NCI-H69 (cell line): ENCODE measurements at places on chromosomes 3 and 15.

DNA sequence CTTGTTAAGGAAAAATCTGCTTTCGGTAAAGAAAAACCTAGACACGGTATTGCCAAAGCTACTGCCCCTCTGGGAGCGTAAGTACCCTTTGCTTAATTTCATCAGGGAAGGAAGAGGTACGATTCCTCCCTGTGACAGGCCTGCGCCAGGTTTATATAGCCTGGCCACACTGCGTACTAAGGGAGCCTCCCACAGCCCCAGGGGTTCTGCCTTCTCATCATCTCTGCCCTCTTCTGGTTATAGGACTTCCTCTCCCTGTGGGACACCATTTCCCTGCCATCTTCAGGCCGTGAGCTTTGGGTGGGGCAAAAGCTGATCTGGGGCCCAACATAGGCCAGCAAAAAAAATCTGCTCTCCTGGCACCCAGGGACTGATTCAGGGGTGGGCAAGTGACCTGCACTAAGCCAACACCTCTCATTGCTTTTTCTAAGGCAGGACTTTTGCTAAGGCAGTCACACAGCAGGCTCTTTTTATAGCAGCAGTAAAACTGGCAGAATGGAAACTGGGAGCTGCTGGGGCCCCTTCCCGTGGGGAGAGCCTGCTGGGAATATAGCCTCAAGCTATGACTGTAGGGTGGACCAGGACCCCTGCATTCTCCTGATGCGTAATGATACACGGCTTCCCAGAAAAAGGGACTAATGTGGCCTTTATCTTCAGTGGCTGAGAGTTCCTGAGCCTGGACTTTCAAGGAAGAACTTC, 76.2 kb downstream of the PRICKLE2 start:
- DNase-seq: peak; percentile 88

- DNase-seq: no peak
These were observed 36.2 kb downstream of the CDCP1 start for GRCh38 chr3:45109771-45110508.

DNA sequence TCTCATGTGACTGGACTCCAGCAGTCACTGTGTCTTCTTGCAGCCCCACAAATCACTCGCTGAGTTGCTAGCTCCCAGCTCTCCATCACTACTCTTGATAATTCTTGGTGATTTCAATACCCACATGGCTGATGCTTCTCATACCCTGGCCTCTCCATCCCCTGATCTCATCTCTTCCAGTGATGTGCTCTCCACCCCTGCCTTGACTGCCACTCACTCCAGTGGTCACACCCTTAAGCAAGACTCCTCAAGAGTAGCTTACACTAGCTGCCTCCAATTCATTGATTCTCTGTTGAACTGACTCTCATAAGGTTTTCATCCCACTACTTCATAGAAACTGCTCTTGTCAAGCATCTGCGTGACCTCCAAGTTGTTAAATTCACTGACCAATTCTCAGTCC, 837 bp downstream of the GRK7 start:
- DNase-seq: no peak

- DNase-seq: no peak
These were observed 12.6 kb downstream of the LIMD1 start for GRCh38 chr3:45606991-45607712.

DNA sequence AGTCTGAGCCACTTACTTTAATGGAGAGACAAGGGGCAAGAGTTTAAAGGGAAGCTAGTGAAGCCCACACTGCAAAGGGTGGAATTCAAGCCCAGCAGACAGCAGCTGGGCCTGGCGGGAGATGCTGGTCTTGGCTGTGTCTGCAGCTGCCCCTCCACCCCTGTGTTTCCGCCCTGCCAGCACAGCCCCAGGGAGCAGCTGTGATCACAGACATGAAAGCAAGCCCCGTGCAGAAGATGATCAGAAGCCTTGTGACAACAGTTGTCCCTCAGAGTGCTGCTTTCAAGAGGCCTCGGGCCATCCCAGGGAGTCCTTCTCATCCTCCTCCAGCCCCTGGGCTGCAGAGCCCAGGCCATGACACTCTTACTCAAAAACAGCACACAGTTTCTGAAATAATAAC, 24.1 kb upstream of the SLC6A1 start:
- DNase-seq: no peak

DNA sequence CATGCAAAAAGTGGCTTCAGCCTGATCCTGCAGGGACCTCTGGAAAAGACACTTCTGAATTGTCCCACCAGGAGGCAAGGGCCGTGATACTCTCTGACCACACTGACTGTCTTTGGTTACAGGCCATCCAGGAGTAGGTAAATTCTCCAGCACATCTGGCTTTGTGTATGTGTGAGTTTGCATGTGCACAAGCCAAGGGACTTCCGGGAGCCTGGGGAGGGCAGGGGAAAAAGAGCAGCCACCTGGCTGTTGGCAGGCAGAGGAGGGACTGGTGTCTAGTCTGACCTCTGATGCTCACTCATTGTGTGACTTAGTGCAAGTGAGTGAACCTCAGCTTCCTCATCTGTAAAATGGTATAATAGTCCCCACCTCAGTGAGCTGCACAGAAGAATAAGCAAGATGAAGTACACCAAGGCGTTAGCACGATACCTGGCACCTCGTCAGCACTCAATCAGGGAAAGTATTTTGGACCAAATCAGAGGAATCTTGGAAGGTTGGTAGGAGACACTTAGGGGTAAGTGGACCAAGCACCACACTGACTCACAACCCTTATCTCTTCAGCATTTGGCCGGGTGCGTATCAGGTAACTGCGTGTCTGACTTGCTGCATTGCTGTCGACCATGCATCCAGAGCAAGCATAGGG, 19.1 kb downstream of the KLHL6 start:
- no peak for DNase-seq

DNA sequence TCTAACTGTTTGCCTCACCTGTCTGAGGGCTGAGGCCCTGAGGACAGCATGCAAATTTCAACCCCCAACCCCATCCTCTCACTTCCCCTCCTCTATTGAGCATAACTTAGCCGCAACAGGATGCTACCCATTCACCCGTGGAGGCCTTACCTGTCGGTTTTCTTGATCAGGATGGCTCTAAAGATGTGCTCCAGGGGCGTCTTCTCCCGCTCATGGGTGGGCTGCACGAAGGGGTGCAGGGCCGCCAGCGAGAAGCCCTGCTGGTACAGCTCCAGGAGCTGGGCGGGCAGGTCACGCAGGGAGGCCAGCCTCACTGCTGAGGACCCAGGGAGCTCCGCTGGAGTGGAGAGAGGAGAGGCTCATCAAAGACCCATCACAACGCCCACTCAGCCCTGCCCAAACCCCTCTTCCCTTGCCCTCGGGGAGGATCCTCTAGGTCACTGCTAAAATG, 79.8 kb downstream of the RFTN1 start:
- peak; percentile 86 for DNase-seq

GRCh38 chr15:48603123-48603500, 42.4 kb downstream of the FBN1 start:
- DNase-seq: no peak

DNA sequence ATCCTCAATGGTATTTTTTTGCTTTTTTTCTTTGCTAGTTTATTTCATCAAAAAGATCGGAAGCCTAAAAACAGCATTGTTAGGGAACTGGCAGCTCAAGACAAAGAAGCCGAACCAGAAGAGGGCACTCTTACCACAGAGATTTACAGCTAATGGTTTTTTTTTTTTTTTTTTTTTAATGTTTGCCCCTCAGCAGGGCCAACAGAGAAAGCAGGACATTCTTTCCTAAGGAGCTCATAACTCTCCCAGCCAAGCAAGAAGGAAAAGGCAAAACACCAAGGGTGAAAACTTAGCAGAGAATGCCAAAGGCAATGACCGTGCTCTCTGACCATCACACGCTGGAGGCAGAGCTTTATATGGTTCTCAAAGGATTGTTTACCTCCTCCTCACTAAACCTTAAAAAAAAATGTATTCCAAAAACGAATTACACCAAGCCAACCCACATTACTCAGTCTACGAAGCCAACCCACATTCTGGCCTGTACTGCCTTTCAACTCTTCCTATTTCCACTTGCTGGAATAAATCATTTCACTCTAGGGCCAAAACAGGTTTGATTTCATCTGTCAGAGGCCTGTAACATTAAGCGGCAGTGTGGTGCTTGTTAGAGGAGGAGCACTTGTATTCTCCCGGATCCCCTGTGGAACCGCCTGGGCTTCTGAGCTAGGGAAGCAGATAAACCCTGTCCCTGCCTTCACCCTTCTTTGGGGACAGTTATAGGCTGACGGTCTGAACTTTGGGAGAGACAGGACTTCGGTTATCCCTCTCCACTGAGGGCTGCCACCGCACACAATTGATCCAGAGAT, 35.6 kb upstream of the GYG1 start:
- peak; percentile 34 for DNase-seq

DNA sequence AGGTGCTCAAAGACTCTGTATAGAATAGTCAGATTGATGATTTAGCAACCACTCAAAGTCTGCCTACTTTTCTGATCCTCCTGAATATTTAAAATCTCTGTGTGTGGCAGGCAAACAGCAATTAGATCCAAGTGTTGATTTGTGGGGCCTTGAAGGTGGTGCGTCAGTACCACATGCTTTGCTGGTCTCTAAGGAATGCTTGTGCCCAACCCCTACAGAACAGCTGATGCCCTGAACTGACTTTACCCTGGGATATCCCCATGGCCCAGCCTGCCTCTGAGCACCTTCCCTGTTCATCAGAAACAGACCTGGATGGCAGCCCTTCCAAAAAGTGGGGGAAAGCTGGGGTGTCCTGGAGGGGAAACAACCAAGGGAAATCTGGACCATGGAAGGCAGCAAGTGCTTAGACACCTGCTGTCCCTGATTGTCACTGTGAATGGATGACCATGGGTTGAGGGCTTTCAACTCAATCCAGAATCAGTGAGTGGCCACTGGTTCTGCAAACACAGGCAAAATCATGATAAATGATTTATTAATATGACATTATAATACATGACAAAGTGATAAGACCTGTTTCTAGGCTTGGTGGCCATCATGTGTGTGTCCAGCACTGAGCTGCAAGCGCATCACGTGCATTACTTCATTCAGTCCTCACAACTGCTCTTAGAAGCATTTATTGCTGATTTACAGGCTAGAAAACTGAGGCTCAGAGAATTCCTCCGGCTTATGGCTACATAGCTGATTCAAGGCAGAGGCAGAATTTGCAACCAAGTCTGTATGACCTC, 76.1 kb upstream of the TPM1 start:
- DNase-seq: no peak

GRCh38 chr3:193665370-193665989, 72.5 kb downstream of the OPA1 start:
- peak; percentile 66 for DNase-seq

DNA sequence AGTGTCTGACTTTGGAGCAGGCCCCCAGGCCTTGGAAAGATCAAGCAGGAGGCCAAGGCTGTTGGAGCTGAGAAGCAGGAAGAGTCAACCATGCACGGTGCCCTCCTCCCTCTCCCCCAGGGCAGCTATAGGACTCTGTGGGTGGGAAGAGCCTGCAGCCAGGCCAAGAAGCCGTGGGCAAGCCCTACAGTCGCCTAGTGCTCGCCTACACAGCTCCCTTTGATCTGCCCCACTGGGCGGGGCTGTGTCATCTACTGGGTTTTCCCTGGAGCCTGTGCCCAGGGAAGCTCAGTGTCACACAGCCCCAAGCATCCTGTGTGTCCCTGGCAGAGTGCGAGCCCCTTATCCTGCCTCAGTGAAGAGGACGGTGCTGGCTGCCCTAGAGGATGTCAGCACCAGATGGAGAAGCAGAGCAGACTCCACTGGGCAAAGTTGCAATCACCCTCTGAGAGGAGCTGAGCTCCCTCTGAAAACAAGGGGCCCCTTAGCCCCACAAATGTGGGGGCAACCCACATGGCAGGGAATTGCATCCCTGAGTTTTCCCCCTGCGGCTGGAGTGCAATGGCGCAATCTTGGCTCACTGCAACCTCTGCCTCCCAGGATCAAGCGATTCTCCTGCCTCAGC, 72.2 kb downstream of the KLF13 start:
- DNase-seq: peak; percentile 78

- no peak for DNase-seq
These were observed 72.7 kb upstream of the TAMM41 start for GRCh38 chr3:11919390-11919789.

GRCh38 chr3:45473841-45474240, 85.5 kb downstream of the LARS2 start:
- no peak for DNase-seq

- no peak for DNase-seq
These were observed 579.8 kb upstream of the CCDC54 start for GRCh38 chr3:106797461-106797860.

DNA sequence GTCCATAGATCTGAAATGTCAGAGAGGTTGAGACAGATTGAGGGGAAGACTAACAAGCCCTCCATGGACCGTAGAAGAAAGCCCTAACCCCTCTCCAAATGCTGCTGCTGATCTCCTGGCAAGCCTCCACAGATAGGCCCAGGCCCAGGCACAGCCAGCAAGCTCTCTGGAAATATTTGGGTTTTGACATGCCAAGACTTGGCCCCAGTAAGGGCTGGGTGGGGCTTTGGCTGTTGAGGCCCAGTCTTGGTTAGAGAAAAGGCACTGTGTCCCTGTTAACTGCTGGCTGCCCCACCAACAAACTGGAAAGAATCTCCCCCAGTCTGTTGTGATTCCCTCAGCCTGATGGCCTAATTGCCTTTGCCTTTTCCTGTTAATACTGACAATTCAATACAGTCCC, 208.8 kb upstream of the CTDSPL start:
- no peak for DNase-seq

GRCh38 chr3:42898896-42899675, 6.9 kb upstream of the ZNF662 start:
- peak; percentile 20 for DNase-seq

DNA sequence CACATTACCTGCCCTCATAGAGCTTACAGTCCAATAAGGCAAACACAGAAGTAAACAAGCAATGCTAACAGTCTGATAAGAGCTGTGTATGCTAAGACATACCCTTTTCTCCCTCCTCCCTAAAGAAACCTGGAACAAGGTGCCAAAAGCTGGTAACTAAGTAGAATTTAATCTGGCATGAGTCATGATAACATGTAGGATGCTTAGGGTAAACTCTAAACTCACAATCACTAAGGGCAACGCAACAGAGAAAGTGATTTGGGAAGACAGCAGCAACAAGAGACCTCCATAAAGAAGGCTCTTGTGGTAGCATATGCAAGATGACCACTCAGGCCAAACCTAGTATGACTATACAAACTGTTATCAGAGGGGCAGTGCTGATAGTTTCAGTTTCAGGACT, 55.5 kb downstream of the MYO1E start:
- no peak for DNase-seq
